Stimulated activated naive CD4-positive, alpha-beta T cell (primary cell): ENCODE measurements at places on chromosomes 6 and 20.

- DNase-seq = no peak
Observed at GRCh38 chr6:43824703-43825064, 54.7 kb downstream of the VEGFA start.

- no peak for DNase-seq
Observed at GRCh38 chr20:34724172-34724571, 20.0 kb downstream of the TP53INP2 start.

- DNase-seq = no peak
Observed at GRCh38 chr6:22929311-22929985, 360.1 kb downstream of the HDGFL1 start.

- no peak for DNase-seq
Observed at GRCh38 chr20:31555203-31555775, 41.0 kb downstream of the HM13 start.
